Stimulated activated CD4-positive, alpha-beta T cell treated with anti-CD3 and anti-CD28 coated beads, Interleukin-1b, Interleukin-23, amount 100 ng/mL, for 1 hour (primary cell): ENCODE measurements at places on chromosomes 1 and 21.

GRCh38 chr1:197277166-197277565 is 9.1 kb downstream of the CRB1 start:
- no peak for DNase-seq

DNA sequence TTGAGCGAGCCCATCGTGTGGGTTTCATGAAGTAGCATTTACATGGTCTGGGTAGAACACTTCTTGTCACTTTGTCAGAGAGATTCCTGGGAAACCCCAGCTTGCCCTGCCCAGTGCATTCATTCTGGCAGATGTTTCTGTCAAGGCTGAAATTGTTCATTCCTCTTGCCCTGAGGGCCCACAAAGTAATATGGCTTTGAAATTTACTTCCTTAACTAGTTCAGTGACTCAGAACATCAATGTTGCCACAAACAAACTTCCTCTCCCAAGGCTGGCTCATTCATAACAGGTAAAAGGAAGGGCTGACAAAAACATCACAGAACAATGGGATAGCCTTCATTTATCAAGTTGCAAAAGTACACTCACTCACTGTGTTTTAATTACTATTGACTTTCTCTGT is 5.0 kb upstream of the KIAA0040 start:
- DNase-seq: no peak

GRCh38 chr1:175978476-175978875 is 228.6 kb downstream of the COP1 start:
- no peak for DNase-seq

DNA sequence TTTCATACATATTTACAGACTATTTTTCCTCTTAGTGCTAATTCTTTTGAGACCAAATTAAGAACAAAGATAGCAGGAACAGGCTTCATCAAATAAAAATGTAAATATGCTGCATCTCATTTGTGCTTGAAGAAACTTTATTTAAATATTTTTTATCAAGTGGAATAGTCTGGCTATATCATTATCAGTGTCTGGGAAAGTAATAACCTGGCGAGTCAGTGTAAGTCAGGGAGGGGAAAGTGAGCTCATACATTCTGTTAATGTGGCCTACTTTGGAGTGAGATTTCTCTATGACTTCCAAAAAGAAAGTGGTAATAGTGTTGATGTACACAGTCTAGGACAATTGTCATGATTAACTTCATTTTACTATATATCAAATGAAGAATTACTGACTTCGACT is 1045.1 kb downstream of the ADGRL2 start:
- DNase-seq: no peak

GRCh38 chr1:230750986-230751625 is 3.9 kb downstream of the CAPN9 start:
- no peak for DNase-seq

DNA sequence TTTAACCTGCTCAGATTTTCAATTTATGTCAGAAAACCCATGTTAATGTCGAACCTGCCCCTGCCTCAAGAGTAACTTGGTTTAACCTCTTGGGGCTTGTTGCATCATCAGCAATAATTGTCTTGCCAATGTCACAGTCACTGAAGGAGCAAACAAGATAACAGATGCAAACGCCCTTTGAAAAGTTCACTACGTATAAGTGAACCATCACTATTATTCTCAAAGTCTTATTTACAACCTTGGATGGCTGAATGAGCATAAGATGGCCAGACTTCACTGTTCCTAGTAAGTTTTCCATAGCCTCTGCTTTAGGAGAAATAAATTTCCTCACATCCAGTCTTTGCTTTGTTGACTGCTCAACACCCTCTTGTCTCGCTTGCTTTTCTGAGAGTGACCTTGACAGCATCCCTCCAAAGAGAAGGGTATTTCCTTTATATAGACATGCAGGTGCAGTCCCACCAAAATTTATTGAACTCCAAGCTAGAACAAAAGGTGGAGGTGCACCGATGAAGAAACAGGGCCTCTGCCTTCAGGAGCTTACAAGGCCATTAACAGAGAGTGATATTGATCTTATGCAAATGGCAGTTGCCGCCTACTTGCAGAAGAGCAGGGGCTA is 749 bp upstream of the LRIG2 start:
- DNase-seq: no peak

GRCh38 chr1:31801458-31801857 is 14.4 kb downstream of the SPOCD1 start:
- DNase-seq: no peak

- no peak for DNase-seq
Observed at GRCh38 chr1:242425232-242425631, 99.3 kb downstream of the PLD5 start.
